Right renal cortex interstitium (tissue), 3 donors: ENCODE measurements at places on chromosomes 5 and 9. TPM values are rescaled to one million over a fixed set of nuclear protein-coding genes. Genes with fewer than 3 reads are reported as not detected.

UBE2B gene
- 115 TPM for polyA plus RNA-seq

FRMPD1 gene
- polyA plus RNA-seq = 0.68 TPM

C5orf52 gene
- not detected for polyA plus RNA-seq

IFNA13 gene
- not detected for polyA plus RNA-seq

MARVELD2 gene
- polyA plus RNA-seq = 31.3 TPM

DNA sequence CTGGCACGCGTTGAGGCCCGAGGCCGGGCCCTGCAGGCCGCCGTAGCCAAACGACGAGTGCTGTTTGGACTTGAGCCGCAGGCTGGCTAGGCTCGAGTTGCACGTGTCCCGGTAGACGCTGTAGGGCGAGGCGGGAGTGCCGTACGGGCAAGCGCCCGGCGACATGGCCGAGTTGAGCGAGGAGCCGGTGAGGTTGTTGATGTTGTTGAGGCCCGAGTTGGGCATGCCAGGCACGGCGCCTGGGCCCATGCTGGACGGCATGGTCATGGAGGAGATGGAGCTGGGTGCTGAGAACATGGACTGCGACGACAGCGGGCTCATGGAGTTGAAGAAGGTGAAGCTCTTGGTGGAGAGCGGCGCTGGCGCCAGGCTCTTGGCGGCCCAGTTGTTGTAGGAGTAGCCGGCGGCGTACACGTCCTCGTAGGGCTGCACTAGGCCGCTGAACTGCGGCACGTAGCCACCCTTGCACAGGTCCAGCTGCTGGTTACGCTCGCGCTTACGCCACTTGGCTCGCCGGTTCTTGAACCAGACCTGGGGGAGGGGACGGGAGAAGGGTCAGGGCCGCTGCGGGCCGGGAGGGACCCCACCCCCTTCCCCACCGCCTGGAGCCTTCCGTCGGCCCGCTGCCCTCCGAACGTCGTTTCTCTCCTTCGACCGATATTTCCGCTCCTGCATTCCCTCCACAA is 5.1 kb downstream of the PITX1 start:
- DNase-seq = no peak

DNA sequence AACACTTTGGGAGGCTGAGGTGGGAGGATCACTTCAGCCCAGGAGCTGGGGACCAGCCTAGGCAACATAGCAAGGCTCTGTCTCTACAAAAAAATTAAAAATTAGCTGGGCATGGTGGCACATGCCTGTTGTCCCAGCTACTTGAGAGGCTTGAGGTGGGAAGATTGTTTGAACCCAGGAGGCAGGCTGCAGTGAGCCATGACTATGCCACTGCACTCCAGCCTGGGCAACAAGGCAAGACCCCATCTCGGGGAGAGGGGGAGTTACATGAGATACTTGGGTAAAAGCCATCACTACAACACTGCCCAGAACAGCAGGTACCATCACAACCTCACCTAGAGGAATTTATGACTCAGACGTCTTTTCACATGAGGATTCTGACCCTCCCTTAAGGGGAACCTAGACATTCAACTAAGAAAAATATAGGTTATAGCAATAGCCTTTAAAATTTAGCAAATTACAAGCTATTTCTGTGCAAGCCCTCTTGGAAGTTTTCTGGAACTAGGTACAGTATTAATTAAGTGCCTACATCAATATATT is 143.5 kb downstream of the NFIB start:
- DNase-seq = no peak

- DNase-seq = no peak
These were observed 62.9 kb upstream of the ORM1 start for GRCh38 chr9:114259798-114260523.

DNA sequence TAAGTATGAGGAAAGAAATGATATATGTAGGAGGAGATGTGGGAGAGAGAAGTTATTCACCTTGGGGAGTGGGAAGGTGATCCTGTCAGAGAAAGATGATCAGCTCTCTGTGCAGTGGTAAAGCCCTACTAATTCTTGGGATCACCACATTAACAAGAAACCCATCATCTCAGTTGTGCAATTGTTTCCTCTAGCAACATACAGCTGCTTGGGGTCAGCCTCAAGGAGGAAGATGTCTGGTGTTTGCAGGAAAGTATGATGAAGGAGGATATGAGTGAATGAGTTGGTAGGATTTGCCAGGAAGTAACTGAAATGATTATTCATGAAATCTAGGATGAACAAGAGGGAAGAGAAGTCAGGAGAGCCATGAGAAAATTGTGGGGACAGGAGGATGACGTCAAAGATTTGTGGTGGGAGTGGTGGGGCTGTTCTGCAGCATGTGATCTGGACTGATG is 50.1 kb downstream of the TNFSF8 start:
- DNase-seq = no peak

- no peak for DNase-seq
These were observed 157.6 kb downstream of the CRB2 start for GRCh38 chr9:123513554-123513953.

DNA sequence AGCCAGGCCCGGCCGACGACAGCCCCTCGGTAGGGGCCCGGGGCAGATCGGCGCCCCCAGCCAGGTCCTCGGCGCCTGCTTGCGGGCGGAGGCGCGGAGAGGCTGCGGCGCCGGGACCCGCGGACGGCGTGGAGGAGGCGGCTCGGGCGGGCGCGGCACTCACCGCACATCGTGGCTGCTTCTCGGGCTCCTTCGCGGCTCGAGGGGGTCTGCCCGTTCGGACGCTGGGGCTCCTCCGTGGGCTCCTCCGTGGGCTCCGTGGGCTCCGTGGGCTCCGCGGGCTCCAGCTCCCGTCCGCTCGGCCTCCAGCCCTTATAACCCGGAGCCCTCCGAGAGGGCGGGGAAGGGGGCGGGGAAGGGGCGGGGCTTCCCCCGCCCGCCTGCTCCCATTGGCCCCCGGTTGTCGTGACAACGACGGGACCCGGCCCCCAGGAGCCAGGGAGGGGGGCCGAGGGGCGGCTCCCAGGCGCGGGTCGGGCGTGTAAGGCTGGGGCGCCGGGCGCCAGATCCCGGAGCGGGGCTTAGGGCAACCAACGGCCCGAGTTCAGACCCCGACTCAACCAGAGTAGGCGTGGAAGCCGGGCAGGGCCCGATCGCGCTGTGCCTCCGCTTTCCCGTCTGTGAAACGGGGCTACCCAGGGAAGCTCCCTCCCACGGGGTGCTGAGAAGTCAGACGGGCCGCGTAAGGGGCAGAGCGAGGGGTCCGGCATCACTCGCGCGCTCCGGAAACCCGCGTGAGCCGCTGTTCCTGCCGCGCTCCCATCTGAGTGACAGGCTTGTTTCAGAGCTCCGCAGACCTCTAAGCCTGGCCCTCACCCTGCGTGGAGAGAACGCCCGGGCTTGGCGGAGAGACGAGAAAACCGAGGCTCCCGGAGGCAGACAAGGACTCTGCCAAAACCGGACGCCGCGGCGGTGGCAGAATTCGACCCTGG is at the start of gene GFPT2:
TSS of gene GFPT2 (minus strand) at position 289 of the 932 bp plus-strand sequence. CDS start at position 170, 119 bp downstream.
- DNase-seq = peak; percentile 61

GRCh38 chr5:1204693-1205242 is 3.4 kb downstream of the SLC6A19 start:
- peak; percentile 80 for DNase-seq
